Hematopoietic multipotent progenitor cell treated with erythropoietin and hydrocortisone succinate and interleukin-3 and kit ligand, for 8 days (in vitro differentiated cells): ENCODE measurements at places on chromosomes 12 and 14.

GRCh38 chr12:3305904-3306619 is 184.9 kb upstream of the PRMT8 start:
- DNase-seq: no peak

DNA sequence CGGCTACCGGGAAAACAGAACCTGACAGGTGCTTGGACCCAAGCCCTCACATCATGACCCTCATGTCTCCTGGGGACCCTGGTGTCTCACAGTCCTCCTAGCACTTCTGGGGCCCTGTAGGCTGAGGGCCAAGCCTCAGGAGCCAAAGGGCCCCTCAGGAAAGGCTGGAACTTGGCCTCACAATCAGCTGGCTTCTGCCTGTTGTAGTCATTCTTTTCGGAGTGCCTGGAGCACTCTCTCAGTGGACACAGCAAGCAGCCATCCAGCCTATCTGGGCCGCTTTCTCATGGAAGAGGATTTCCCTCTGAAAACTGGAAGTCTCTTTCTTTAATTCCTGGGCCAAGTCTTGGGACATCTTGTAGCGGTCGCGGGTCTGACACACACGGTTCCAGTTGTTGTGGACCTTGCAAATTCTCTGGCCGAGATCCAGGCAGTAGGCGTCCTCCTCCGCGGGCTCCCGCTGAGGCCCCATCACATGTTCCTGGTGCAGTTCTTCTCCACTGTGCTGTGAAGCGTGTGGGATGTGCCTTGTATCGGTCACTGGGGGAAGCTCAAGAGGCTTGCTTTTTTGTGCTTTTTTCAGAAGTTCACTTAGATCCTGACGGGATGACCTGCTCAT is 169.3 kb downstream of the EMP1 start:
- DNase-seq: no peak

GRCh38 chr14:53470351-53471043 is 317.4 kb upstream of the DDHD1 start:
- no peak for DNase-seq

- DNase-seq: no peak
Measured at GRCh38 chr12:83198291-83199015, 511.7 kb downstream of the TMTC2 start.

- DNase-seq: peak; percentile 29
Measured at GRCh38 chr12:116455540-116456329, 103.4 kb upstream of the MAP1LC3B2 start.

DNA sequence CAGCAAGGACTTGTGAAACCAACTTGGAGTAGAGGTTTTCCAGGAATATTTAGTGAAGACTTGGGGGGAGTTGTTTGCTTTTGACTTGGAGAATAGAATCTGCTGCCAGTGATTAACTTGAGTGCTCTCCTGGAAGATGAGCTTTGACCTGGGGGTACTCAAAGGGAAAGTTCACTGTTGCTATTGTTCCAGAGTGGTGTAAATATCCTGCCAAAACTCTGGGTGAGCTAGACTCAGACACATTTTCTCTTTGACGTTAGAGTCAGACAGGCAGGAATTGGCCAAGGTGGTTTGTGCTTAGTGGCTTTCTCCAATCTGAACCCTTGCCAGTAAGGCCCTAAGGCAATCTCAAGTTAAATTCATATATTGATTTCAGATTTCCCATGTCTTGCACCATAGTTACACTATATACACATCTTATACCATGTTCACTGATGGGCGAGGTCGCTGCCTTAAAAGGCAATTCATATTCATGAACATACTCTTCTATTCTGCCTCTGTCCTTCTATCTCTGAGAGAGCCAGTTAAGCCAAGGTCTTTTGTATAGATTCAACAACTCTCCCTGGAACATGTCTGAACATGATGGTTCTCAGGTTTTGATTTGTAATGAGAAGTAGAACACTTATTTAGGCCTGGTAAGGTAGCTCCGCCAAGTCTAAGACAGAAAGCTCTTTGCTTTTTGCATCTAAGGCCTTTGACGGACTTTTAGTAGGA is 204.6 kb upstream of the SLC38A2 start:
- no peak for DNase-seq

DNA sequence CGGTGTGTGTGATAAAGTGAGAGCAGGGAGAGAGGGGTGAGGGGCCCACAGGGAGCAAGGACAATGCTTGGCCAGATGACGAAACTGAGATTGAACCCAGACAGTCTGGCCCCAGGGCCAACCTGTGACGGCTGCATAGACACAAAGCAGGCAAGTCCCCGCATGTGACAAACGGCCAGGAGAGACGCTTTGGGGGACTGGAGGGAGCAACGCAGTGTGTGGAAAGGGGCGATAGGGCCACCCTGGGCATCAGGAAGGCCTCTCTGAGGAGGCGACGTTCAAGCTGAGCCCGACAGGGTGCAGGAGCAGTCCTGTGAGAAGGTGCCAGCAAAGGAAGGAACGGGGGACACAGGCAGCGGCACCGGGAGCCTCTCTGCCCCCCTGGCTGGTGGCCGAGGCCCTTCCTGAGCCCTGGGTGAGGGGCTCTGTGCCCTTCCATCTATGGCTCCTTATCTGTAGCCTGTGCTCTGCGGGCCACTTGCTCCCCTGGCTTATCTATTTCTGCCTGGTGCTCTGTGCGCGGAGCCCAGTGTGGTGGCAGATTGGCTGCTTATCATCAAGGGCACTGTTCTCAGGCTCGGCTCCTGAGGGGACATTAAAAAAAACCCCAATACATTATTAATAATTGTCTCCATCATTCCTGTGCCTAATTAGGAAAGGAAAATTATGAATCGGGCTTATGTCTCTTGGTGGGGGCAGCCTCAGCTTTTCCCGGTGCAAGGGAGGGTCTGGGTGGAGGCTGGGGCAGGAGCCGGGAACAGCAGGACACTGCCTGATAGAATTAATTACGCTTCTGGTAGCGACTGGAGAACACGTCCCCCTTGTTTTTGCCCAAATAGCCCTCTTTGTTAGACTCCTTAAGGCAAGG is 39.8 kb downstream of the PRIMA1 start:
- peak; percentile 91 for DNase-seq

DNA sequence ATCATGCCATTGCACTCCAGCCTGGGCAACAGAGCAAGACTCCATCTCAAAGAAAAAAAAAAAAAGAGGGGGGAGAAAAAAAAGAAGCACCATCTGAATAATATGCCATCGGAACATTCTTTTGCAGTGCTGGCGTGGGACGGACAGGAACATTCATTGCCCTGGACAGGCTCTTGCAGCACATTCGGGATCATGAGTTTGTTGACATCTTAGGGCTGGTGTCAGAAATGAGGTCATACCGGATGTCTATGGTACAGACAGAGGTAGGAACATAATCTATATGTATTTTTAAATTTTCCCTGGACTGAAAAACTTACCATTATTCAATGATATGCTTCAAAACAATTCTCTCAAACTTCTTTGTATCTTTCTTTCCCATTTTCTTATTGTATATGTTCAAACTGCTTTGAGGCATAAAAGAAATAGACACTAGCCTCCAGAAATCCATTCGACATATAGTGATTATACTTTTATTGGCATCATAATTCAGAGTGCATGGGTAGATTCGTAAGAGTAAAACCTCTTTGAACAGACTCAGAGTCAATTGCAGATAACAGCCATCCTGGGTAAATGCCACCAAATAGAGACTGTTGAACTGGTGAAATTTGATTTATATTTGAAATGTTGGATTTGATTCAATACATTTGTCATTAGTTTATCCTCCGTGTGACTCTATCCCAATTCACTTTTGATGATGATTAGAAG is 199.7 kb downstream of the EPS8 start:
- DNase-seq: no peak

DNA sequence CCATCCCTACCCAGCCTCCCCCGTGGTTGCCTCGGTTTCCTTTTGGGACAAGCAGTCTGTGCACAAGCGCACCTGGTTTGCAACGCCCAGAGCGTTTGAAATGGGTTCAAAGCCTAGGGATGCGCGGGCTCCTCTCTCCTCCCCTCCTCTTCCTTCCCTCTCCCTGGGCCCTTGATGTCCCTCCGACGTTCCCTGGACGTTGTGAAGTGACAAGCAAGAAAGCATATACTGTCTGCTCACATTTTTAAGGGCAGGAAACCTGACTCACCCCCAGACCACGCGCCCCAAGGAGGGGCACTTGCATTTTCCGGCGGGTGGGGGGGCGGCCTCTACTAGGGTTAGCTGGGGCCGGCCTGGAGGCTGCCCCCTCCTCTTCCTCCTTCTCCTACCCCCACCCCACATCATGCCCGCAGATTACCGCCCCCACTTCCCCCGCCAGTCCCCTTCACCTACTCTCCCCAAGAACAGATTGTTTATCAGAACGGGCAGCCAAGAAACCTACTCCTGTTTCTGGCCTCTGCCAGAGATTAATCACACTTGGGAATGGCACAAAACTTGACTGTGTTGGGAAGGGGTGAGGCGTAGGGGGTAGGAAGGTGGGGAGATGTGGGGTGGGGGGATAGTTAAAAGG is 9.5 kb upstream of the IRF2BPL start:
- no peak for DNase-seq

- DNase-seq: no peak
Measured at GRCh38 chr14:37589715-37590427, 5.2 kb downstream of the FOXA1 start.

DNA sequence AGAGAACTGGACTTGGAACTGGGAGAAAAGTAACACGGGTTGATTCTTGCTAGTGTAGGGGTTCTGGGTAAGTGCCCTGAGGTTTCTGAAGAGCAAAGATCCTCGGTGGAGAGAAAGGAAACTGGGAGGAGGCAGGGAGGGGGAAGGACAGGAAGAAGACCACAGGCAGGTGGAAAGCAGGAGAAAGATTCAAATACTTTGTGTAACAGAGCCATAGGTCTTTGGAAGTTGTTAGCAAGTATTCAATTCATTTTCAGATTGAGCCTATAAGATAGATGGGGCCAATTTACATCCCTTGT is 1.3 kb downstream of the PNP start:
- no peak for DNase-seq

GRCh38 chr12:8742501-8742900 is 44.7 kb downstream of the RIMKLB start:
- DNase-seq: no peak

- no peak for DNase-seq
Measured at GRCh38 chr12:119749666-119750065, 81.7 kb downstream of the PRKAB1 start.

- no peak for DNase-seq
Measured at GRCh38 chr14:77256694-77257093, 14.3 kb downstream of the NGB start.

GRCh38 chr14:21060614-21061346 is 3.2 kb downstream of the RNASE8 start:
- DNase-seq: no peak

DNA sequence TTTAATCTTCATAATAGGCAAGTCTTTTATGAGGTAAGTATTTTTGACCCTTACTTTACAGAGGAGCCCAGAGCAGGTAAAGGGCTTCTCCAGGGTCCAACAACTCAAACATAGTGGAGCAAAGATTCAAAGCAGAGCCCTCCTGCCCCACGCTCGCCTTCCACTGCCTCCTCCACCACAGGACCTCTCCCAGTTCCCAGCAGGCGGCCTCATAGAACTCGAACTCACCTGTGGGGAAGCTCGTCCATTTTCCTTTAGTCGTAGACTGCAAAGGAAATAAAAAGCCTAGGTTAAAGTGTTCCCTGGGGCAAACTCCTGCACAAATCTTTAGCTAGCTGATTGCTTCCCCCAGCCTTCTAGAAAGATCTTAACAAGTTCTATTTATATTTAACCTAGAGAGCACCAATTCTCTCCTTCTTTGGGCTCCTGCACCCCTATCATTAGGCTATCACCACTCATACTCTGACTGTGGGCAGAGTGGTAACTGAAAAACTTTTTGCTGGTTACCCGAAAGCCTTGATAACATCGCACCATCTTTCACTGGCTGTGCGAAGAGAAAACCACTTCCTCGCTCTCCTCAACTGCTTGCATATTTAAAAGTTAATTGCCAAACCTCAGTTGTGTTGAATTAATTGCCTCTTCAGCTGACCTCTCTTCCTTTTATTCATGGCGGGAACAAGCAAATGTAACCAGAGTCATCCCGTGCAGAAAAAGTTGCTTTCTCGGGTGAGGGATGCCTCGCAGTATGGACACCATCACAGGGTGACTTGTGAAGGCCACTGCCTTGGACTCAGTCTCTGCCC is 299.6 kb downstream of the DPF3 start:
- DNase-seq: peak; percentile 27

GRCh38 chr14:72810201-72810600 is 83.7 kb downstream of the DPF3 start:
- DNase-seq: no peak

GRCh38 chr12:117850048-117850447 is 118.7 kb downstream of the KSR2 start:
- DNase-seq: peak; percentile 44
